Globus pallidus (tissue), 1 donor: ENCODE measurements at places on chromosomes 5 and 9.

- peak; percentile 43 for DNase-seq
Measured at GRCh38 chr5:56147659-56148230, 85.4 kb downstream of the ANKRD55 start.

DNA sequence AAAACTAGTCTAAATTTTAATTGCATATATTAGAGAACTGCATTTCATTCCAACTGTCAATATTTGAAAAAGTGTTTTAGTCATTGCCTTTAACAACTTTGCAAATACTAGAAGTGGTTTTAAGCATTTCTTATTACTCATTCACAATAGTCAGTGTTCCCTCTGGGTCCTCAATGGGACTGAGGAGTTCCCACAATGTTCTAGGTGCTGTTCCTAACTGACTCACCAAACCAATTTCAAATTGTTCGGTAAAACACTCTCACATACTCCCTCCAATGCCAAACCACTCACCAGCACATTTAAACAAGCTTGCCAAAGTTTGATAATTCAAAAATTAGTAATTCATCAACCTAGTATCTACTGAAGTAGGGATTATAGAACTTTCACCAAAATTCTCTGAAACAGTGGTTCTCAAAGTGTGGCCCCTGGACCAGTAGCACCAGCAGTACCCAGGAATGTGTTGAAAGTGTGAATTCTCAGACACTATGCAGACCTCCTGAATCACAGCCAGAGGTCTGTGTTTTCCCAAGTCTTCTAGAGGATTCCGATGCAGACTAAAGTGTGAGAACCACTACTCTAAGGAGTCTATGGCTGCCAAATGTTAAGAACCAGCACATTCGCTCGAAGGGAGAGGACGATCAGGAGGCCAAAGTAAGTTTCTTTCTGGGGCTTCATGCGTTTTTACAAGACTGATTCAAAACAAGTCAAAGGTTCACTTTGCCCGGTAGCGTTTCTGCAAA is 72.8 kb downstream of the APBA1 start:
- DNase-seq = no peak

DNA sequence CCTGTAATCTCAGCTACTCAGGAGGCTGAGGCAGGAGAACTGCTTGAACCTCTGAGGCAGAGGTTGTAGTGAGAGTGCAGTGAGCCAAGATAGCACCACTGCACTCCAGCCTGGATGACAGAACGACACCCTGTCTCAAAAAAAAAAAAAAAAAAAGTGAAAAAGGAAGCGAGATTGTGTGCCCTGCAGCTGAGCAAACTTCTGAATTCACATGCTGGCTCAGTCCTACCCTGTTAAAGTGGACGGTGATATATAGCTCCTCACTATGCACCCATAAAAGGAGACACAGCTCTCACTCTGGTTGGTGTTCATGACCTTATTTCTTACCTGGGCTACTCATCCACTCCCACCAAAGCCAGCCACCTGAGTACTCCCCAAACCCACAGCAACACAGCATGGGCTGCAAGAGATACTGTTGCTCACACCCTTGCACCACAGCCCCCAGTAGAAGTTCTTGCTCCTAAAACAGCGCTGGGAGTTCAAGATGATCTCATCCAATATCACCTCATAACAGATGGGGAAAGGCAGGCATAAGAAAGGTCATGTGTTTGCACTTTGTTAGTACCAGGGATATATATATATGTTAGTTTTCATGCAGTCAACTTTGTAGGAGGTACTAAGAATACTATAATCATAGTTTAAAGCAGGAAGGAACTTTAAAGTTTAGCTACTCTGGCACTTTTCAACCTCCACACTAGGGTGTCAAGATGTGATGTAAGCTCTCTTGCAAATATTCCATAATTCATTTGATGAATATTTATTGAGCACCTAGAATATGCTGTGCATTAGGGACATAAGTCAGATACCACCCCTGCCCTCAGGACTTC is 4.0 kb downstream of the TTLL11 start:
- no peak for DNase-seq

DNA sequence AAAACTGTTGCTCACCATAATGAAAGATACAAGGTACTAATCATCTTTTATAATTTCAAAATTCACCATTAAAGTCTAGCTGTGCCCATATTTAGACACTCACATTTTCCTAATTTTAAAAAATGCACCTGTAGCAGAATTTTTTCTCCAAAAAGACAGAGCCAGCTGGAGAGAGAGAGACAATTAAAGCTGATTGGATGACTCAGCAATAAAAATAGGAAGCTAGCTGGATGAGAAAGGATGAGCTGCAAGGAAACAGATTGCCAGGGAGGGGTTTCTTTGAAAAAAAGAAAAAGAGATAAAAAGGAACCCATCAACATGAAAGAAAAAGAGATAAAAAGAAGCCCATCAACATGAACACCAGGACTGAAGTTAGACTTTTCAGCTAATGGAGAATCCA is 73.8 kb downstream of the HCN1 start:
- DNase-seq = no peak

GRCh38 chr9:137127301-137128157 is 11.4 kb upstream of the GRIN1 start:
- no peak for DNase-seq

- DNase-seq = no peak
Measured at GRCh38 chr5:177444106-177445051, 2.2 kb upstream of the PRR7 start.

- DNase-seq = no peak
Measured at GRCh38 chr9:132572921-132573320, 9.5 kb upstream of the BARHL1 start.

DNA sequence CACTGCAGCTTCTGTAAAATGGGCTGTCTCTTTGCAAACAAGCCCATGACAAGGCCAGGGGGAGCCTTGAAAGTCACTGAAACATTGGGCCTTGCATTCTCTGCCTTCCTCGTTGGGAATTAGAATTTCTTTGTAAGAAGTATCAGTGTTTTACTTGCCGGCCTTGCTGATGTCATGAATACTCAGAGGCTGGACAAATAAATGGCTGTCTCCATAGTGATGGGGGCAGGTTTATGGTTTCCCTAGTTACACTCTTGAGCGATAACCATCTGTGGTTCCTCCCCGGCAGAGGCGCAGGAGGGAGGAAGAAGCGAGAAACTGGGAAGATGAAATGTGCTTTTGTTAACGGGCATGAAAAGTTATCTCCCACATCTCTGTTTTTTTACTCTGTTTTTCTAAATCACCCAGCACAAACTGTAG is 272.7 kb upstream of the PANK3 start:
- no peak for DNase-seq

DNA sequence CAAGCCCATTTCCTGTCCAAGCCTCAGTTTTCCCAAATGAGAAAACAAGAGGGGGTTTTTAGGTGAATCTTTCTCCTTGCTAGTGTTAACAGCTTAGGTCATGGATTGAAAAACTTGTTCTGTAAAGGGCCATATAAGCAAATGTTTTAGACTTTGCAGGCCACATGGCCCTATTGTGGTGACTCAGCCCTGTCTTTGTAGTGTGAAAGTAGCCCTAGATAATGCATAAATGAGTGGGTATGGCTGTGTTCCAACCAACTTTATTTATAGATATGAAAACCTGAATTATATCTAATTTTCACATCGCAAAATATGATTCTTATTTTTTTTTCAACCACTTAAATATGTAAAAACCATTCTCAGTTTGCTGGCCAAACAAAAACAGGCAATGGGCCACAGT is 6.9 kb upstream of the BARX1 start:
- no peak for DNase-seq

GRCh38 chr9:93257808-93258331 is 73.9 kb downstream of the WNK2 start:
- DNase-seq = no peak

DNA sequence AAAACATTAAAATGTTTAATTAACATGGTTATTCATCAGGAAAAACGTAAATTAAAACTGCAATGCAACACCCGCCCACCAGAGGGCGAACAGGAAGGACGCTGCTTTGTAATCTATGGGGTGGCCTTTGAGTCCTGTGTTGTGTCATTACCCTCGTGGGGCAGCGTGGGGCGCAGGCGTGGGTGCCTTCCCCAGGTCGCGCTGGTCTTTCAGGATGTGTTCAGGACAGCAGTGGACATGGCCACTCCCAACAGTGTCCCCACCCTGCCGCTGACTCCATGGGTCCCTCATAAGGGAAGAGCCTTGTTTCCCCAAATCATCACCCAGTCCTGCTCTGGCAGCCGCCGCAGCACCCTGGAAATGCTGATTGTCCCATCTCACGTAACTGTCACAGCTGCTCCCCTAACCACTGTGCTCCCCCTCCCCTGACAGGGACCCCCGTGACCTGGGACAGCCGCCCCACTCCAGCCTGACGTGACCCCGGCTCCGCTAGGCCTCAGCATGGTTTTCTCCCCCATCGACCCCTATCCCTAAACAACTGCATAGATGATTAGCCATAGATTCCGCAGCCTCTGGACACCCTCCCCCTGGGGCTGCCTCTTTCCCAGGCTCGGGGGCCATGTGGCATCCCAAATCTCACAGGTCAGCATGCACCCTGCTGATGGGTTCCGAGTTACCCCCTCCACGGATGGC is 36.4 kb downstream of the GLT6D1 start:
- no peak for DNase-seq

- peak; percentile 87 for DNase-seq
Measured at GRCh38 chr5:84384604-84385575, at the start of gene EDIL3. EDIL3 (minus strand) TSS chr5:84384880; CDS start chr5:84384374, 506 bp downstream.

DNA sequence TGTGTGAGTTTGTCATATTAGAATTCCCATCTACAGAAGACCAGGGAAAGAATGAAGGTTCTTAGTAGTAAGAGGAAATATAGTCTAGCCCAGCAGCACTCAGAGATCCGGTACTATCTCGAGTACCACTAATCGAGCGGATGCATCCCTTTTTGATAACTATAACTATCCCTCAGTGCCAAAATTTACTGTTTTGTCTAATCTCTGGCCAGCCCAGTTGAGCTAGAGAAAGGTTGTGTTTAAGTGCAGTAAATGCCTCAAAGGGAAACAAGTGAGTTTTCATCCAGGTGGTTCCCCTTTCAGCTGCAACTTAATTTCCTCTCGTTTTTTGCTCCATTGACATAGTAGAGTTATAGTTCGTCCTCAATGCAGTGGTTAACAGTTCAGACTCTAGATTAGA is 146.7 kb downstream of the GPBP1 start:
- DNase-seq = no peak

GRCh38 chr9:132367613-132368313 is 13.0 kb upstream of the SETX start:
- DNase-seq = no peak

DNA sequence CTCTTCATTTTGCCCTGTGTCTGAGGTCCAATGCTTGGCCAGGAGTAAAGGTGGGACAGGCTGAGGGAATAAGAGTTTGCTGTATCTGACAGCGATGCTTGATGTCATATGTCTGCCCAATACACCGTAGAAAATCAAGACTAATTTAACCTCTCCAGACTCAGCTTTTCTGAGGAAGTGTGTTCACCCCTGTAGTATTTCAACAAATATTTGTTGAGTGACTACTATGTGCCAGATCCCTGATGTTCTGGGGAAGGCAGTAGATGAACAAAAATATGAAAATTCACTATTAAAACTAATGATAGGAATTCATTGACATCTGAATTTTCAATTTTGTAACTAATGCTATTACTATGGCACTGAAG is 489.7 kb downstream of the EBF1 start:
- DNase-seq = no peak

DNA sequence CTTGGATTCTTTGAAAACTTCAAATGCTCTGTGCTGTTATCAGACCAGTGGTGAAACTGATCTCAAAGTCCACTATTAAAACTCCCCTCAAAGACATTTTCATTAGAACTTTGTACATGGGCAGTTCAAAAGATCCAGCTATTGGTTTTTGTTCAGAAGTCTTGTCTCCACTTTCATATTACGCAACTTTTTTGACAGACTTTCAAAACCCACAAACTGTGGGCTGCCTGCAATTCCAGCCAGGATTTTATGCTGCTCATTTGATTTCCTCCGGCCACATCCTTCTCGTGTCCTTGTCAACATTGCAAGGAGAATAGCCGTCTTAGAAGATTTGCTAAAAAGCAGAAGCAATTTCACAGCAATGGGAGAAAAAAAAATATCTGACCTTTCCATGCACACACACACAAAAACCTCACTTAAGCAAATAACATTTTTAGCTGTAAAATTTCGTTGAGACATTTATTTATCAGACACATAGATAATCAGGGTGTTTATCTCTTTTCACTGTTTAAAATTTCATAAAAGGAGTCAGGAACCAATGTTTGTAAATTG is 1990.5 kb downstream of the MAT2B start:
- no peak for DNase-seq

GRCh38 chr9:121369595-121370265 is at the start of gene STOM:
STOM (minus strand) TSS chr9:121370250; CDS start chr9:121370187, 63 bp downstream.
- DNase-seq = no peak

GRCh38 chr5:2894736-2895135 is 143.3 kb upstream of the IRX2 start:
- no peak for DNase-seq

- no peak for DNase-seq
Measured at GRCh38 chr5:51625224-51625968, 242.1 kb downstream of the ISL1 start.

DNA sequence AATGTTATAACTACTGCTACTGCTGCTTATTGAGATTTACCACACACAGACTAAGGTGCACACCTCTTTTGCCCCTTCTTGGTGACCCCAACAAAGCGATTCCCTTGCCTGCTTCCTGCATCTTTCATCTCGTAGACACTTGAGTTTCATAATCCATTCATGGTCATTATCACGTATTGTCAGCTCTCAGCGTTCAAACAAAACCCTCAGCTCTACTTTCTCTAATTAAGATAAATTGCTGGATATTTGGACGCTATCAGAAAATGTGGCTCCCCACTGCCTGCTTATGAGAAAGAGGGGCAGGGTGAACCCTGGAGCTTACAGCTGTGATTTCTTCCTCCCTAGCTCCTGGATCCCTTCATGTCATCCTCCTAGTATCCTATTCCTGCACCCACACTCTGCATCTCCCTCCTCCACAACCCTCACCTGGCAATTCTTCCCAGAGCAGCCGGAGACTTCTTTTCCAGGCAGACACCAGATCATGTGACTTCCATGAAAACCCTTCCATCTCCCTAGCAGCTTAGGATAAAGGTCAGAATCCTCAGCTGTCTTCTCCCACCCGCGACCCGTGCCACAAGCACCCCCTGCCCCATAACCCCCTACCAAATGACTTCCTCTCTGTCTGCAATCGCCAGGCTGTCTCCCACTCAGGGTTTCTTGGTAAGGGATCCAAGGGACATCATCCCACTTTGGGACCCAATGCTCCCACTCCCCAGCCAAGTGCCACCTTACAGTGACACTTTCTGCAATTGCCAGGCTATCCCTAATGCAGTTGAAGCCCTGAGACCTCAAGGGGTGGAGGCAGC is 146.5 kb downstream of the NSG2 start:
- DNase-seq = no peak

GRCh38 chr9:93458712-93459111 is 5.3 kb upstream of the FAM120AOS start:
- DNase-seq = no peak

GRCh38 chr5:35852084-35852734 is 4.5 kb upstream of the IL7R start:
- DNase-seq = no peak

GRCh38 chr5:148492351-148492750 is 108.6 kb downstream of the FBXO38 start:
- DNase-seq = no peak

DNA sequence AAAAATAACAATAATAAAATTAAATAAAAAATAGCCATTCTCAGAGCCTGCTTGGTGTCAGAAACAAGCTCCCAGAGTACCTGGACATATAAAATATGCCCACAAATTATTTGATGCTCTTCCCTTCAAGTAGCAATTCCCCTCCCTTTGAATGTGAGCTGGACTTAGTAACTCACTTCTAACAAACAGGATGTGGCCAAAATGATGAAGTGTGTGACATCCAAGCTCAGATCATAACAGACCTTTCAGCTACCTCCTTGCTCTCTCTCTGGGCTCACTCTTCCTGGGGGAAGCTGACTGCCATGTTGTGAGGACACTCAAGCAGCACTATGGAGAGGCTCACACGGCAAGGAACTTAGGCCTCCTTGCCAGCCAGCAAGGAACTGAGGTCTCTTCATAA is 69.0 kb downstream of the SPRY4 start:
- no peak for DNase-seq
